ENCODE measurements at places on chromosomes 5 and 9. TPM values are rescaled to one million over a fixed set of nuclear protein-coding genes. Genes with fewer than 3 reads are reported as not detected.

Gene ELAVL2
- total RNA-seq = 0.40 TPM

Gene ECM2
- total RNA-seq = 62.0 TPM

Gene FIBCD1
- total RNA-seq = not detected

Gene MORN5
- not detected for total RNA-seq

GRCh38 chr5:74037321-74037720, 411.3 kb downstream of the ARHGEF28 start:
- DNase-seq = no peak

GRCh38 chr9:68560071-68560844, 19.6 kb upstream of the TMEM252 start:
- no peak for DNase-seq

DNA sequence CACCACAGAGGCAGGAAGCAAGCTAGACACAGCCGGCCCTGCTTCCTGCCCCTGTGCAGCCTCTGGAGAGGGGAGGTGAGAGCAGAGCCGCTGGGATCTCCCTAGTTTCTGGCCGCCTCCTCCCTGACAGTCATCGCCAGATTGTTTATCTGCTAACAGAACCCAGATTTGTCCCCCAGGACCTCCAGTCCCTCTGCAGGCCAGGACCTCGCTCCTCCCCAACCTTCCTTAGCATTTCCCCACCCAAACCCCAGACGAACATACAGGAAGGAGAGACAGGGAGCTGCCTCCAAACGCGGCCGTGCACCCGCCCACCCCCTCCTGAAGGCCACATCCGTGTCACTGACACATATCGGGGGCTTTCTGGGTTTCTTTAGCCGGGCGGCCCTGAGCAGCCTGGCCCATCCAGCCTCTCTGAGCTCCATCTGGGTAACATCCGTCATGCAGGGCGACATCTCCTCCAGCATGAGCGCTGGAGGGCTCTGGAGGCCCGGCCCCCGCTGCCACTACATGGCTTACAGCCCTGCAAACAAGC, 47.5 kb downstream of the DBH start:
- DNase-seq = no peak

DNA sequence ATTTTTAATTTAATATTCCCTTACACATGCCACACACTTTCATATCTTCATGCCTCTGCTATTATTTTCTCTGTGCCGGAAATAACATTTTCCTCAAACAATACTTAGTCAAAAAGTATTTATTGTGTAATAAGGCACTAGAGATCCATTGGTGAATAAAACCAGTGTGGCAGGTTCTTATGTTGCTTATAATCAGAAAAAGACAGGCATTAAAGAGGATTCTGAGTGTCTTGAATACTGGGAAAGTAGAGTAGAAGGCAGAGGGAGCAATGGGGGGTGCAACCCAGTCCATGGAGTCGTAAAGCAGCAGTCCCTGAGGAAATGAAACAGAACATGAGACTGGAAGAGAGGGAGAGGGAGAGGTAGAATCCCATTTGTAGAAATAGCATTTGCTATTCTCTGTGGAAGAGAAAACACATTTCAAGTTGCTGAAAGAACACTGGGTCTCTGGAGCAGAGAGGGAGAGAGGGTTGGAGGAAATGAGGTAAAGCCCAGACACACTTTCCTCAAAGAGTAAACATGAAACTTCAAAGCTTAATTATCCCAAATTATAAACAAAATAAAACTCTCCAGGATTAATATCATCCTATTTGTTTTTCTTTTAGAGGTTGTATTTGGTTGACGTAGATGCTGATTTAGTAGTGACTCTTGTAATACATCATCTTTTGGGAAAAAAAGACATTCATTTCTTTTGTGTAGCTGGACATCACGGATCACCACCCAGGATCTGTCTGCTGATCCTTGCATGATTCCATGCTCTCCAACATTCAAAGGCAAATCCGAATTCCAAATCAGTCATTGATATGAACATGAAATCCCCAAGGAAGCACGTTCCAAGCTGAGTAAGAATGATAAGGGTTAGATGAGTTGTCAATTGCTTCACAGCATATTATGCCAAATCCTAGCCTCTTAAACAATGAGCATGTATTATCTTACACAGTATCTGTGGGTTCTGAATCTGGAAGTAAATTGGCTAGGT, 37.4 kb upstream of the GRAMD2B start:
- DNase-seq = no peak

DNA sequence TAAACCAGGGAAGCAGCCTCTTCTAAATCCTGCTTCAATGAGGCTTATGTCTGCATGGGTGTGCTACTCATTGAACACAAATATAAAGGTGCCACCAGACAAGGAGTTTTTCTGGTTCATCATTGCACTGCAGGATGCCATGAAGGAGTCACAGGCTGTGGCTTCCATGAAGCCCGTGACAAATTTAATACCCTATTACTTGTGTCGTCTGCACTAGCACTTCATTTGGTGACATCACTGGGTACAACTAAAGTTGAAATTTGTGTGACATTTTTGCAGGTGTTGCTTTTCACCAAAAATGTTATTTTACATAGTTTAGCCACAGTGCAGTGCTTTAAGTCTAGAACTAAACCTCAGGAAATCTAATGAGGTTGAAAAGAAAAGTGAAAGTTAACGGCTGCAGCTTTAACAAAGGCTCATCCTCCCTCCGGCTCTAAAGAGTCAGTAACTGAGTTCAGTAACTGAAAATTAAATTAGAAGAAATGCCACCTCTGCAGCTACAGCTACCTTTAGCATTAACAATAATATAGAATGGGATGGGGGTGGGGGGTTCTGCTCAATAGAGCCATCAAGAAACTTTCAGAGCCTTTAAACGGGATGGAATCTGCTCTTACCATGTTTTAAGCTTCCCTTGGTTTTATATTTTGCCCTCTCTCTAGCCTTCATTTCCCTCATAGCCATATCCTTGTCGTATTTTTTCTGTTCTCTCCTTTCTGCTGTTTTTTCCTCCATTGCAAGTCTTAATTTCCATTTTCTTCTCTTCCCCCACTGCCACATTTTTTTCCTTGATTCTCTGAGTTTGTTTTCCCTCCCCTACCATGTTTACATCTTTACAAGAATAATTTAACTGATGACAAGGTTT, 233.8 kb upstream of the TMEM161B start:
- no peak for DNase-seq

All from sciatic nerve (tissue), 2 donors.